ENCODE measurements at places on chromosomes 4 and X.

DNA sequence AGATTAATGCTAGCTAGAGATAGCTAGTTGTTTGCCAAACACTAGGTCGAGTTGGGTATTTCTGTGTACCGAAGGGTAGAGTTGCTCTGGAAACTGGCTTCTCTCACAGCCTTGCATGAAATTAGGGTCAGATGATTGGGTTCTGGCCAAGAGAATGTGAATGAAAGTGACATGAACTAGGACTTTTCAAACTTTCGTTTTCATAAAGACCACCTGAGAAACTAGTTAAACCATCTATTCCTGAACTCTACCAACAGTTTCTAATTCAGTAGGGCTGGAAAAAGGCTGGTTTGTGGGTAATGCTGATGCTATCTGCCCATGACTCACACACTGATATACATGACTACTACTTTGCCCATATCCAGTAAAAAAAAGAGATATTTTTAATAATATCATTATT lies 157.6 kb downstream of the GASK1B start:
- no peak for DNase-seq

DNA sequence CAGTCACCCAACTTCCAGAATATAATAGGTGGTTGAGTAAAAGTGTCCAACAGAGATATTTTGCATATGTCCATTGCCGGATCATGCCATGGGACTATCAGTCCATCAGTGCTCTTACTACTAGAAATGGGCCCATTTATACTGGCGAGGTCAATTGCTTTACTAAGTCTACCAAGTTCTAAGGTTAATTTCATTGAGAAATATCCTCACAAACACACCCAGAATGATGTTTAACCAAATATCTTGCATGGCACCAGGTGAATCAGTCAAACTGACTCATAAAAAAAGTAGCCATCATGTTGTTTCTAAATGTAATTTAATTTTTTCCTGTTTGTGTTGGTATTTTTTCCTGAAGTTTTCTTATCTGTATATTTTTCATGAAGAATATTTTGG lies 1217.0 kb downstream of the RAPGEF2 start:
- DNase-seq = no peak

DNA sequence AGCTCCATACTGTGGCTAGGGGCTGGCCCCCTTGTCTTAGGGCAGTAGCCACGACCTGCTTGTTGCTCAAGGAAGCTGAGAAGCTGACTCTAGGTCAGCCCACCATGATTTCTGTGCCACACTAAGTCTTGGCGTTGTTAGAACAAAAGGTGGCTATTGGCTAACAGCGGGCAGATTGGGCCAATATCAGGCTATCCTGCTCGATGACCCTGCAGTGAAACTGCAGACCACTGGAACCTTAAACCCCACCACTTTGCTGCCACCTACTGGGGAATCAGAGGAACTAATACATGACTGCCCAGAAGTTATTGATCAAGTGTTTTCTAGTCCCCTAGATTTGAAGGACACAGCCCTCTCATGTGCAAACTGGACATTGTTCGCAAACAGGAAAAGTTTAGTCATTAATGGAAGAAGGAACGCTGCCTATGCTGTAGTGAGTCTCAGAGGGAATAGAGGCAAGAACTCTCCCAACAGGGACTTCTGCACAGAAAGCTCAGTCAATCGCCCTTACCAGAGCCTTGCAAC lies 17.0 kb upstream of the PAPSS1 start:
- DNase-seq = no peak

- DNase-seq = no peak
Measured at GRCh38 chr4:15556511-15557092, 86.9 kb downstream of the CC2D2A start.

GRCh38 chrX:3286196-3286945 lies 60.1 kb downstream of the MXRA5 start:
- DNase-seq = no peak

GRCh38 chr4:183852910-183853547 lies 52.1 kb upstream of the STOX2 start:
- DNase-seq = no peak

- no peak for DNase-seq
Measured at GRCh38 chrX:135170468-135170867, 730 bp downstream of the CT55 start.

- no peak for DNase-seq
Measured at GRCh38 chr4:122827258-122827878, 737 bp downstream of the FGF2 start.

GRCh38 chr4:148044089-148044911 lies 312.4 kb downstream of the ARHGAP10 start:
- DNase-seq = no peak

DNA sequence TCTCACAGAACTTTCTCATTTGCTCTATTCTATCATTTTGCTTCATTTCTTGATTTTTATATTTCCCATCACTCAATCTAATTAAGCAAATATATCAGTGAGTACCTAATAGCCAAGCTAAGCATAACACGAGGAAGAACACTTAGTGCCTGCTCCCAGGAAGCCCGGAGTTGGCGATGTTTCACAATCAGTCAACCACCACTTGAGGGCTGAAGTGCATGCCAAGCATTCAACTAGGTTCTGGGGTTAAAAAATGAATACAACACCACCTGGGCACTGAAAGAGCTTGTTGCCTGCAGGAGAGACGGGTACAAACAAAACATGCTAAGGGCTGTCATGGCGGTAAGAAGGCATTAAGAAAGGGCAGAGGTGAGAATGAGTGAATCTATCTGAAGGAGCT lies 47.5 kb downstream of the UCHL1 start:
- DNase-seq = no peak

- DNase-seq = no peak
Measured at GRCh38 chr4:38982361-38983095, 49.7 kb downstream of the TMEM156 start.

DNA sequence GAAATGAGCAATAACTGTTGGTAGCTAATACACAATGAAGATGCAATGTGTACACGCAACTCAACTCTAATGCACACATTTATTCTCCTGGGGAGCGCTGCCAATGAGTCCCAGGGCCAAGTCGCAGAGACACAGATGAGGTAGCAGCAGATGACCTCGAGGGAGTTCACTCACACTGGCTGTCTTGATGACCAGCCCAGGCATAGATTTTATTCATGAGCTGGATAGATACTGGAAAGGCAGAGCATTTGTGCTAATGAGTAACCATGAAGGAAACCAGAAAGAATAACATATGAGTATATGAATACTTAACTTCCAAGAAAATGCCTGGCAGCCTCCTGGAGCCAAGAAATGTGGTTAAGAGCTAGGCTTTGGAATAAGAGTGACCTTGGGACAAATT lies 42.3 kb downstream of the RASL11B start:
- no peak for DNase-seq

- DNase-seq = no peak
Measured at GRCh38 chrX:118577041-118577440, 81.4 kb downstream of the DOCK11 start.

DNA sequence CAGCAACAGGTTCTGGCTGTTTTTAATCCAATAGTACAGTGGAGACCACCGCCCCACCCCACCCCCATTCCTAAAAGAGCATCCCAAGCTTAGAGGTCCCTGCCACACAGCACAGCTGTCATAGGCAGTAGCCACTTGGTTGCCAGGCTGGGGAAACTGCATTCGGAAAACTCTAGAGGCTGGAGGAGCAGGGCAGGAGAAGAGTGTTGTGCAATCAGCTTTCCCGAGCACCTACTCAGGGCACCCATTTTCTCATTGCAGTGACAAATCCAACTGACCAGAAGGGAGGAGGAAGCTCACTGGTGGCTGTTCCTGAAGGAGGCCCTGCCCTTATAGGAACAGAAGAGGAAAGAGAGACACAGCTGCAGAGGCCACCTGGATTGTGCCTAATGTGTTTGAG lies 1.1 kb downstream of the CXCL1 start:
- no peak for DNase-seq

DNA sequence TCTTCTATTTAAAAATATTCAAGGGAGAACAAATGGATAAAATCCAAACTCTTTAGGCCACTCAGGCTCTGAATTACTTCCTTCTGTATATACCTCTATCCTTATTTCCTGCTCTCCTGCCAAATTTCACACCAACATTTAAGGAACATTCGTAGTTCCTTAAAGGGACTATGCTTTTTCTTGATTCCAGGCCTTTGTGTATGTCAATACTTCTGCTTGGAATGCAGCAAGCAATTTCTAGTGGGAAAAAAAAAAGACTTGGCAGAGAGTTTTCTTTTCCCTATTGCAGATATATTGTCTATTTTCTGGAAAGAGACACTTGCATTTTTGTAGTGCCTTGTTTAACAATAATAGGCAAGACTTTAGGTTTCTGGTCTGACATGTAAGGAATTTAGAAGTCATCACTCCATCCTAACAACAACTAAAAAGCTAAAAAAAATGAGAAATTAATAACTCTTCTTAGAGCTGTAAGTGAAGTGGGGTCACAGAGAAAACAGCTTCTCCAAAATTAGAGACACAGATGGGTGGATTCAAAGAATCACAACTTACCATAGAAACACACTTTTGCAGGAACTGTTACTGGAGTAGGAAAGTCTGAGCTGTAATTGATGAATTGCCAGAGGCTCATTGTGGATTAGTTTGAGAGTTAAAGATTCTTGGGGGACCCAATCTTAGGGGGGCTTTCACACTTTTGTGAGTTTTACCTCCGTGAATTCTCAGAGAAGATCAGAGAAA lies 2.1 kb upstream of the ADH5 start:
- DNase-seq = no peak

GRCh38 chr4:147025042-147025441 lies 79.4 kb upstream of the TTC29 start:
- DNase-seq = no peak

DNA sequence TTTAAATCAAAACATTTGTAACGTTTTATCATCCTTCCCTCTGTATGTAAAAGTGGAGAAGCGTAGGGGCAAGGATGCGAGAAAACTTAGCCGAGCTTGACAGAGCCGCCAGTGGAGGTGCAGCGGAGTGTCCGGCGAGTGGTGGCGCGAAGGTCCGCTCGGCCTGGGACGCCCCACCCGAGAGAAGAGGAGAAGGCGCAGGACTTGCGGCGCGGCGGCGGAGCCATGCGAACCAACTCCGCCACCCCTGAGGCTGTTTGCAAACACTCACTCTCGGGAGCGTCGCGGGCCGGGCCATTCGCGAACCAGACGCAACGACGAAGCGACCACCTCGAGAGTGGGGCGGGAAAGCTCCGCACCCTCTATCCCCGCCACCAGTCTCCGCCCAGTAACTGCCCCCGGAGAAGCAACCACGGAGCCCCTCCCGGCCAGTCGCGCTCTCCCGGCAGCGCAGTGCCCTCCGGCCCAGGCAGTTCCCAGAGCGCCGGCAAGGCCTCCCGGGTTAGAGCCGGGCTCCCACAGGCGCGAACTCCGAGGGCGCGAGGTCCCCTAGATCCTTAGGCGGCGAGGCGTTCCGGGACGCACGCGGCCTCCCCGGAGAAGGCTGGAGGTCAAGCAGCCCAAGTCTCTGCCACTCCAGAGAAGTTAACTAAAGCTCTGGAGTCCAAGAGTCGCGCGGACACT lies 2.3 kb upstream of the MAB21L2 start:
- no peak for DNase-seq

DNA sequence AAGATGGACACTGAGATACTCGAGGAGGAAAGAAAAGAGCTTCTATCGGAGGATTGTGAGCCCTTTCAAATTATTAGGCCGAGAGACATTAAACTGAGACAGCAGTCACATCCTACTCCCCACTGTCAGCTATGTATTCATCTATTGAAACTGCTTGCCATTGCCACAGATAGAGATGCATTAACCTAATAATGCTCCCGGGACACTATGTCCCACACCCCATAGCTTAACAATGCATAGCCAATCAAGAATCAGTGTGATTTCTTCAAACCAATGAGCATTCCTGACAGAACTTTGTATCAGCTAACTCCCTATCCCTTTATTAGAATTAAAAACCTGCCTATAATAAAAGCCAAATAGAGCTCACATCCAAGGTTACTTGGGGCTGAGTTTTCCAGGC lies 118.1 kb upstream of the NEIL3 start:
- no peak for DNase-seq

DNA sequence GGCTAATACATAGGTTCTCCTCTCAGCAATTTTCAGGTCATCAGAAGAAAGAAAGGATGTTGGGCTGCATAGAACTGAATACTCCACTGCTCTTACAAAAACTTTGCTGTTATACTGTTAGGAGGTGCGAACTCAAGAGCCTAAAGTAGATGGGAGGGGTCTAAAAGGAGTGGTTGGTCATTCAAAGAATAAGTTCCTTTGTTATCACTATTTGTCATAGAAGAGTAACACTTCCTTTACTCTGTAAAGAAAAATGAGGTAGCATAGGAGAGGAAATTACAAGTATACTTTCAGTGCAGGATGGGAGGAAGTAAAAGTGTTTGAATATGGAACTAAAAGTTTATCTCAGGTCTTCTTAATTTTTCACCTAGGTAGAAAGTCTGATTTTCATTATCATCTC lies 61.5 kb downstream of the CCNI start:
- no peak for DNase-seq

DNA sequence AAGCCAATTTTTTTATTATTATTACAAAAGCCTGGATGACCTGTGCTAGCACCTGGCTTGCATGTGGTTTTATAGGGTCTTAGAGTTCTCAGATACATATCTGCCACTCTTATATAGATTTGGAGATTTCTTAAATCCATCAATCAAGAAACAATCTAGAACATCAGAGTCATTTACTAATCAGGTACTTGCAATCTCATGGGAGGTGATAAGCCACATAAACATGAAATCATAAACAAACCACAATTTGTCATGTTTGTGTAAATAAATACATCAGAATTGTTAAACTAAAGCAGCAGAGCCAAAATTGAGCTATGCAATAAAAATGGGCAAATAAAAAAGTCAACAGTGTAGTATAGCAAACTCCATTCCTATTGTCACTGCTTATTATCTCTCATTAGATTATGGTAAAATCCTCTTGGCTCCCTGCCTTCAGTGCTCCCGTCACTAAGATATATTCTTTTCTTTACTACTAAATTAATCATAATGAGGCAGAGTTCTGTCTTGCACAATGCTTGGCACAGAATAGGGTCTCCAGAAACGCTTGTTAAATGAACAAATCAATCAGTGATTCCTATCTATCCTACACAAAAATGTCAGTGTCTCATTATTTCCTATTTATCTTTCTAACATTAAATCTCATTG lies 108.7 kb upstream of the TTC29 start:
- DNase-seq = no peak

DNA sequence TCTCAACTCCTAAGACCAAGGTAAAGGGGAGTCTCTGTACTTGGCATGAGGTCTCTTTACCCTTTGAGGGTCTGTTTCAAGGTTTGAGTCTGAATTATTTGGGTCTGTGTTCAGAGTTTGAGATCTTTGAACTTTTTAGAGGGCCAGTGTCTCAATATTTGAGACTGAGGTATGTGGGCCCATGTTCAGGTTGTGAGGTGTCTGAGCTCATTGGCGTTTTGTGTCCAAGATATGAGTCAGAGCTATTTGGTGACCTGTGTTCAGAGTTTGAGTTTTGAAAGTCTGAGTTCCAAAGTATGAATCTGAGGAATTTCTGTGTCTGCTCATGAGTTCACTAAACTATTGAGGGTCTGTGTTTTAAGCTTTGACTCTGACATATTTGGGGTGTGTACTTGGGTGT lies 36.7 kb upstream of the PAGE4 start:
- DNase-seq = no peak

DNA sequence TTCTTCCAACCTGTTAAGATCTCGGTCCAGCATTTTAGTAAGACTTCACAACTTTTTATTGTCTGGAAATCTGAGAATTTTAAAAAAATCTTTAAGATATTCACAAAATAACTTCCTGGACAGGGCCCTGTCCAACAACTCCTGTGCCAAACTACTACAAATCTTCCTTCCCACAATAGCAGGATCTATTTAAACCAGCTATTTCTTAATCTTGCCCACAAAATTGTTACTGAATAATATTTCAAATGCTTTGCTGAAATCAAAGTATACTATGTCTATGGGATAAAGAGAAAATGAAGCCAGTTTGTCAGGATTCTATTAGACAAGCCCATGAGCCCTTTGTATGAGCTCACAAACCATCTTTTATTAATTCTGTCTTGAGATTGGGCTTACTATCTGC lies 104.1 kb upstream of the DDIT4L start:
- no peak for DNase-seq

Data from GDM1 (cell line).